ENCODE measurements at places on chromosomes 13 and 19.

GRCh38 chr19:41887711-41888382 lies 4.9 kb downstream of the ARHGEF1 start:
- DNase-seq, result peak; percentile 88

DNA sequence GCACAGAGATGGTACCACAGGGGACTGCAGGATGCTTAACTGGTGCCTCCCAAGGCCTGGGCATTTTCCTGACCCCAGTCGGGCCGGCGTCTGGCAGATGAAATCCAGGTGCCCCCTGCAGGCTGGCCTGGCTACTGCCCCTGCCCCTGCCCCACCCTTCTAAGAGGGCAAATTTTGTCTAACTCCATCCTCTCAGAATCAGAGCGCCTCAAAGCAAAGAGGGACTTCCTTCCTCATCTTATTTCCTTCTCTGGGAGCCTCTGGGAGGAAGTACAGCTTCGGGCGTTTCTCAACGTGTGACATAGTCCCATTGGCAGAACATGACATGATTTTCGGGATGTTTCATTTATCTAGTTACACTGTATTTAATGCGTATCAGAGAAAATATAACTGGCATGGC lies 2.7 kb downstream of the PRKACA start:
- DNase-seq, result peak; percentile 32

- DNase-seq, result no peak
Observed at GRCh38 chr19:56253737-56254136, 18.8 kb upstream of the EDDM13 start.

- no peak for DNase-seq
Observed at GRCh38 chr19:37931881-37932655, 25.1 kb downstream of the SIPA1L3 start.

- DNase-seq, result no peak
Observed at GRCh38 chr19:31553846-31554215, 204.6 kb upstream of the TSHZ3 start.

DNA sequence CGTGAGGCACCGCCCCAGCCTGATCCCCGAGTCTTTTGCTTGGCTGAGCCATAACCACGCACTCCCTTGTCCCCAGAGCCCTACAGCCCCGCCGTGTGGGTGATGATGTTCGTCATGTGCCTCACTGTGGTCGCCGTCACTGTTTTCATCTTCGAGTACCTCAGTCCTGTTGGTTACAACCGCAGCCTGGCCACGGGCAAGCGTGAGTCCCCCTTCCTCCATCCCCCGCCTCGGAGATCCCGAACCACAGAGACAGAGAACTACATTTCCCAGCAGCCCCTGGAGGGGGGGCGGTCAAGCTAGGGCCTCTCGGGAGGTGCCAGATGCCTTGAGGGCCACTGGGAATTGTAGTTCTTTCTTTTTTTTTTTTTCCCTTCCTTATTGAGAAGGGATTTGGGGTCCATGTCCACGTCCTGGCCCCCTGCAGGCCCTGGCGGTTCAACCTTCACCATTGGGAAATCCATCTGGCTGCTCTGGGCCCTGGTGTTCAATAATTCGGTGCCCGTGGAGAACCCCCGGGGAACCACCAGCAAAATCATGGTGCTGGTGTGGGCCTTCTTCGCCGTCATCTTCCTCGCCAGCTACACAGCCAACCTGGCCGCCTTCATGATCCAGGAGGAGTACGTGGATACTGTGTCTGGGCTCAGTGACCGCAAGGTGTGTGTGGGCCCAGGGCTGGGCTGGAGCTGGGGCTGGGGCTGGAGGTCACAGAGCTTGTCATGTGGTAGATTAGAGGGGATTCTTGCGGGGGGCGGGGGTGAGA lies 25.9 kb downstream of the GRIN2D start:
- DNase-seq, result peak; percentile 79

- DNase-seq, result no peak
Observed at GRCh38 chr19:5627395-5627904, 4.6 kb downstream of the SAFB start.

GRCh38 chr19:623974-624373 lies 9.4 kb downstream of the POLRMT start:
- no peak for DNase-seq
